ENCODE measurements at places on chromosomes 2 and 18.

DNA sequence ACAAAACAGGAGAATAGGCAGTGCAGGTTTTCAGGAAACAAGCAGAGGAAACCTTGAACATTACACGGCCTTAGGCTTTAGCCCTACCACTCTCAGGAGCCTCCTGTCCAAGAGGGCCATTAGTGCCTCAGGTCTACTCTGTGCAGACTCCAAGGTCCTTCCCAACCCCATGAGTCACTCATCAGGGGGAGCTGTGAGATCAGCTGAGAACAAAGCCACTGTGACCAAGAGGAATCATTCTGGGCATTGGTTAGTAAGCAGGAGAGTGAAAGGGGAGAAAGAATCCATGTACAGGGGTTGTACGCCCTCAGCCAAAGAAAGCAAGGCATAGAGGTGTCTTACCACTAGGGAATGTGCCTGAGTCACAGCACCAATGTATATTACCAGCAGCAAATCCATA, 680.3 kb downstream of the DPP10 start:
- no peak for DNase-seq

- no peak for DNase-seq
Observed at GRCh38 chr2:218125626-218126080, at the start of gene CXCR2. Gene CXCR2, plus strand, starts transcription at chr2:218126028. Its CDS starts 8,774 bp downstream, at chr2:218134802.

GRCh38 chr2:675051-675450, 2.2 kb downstream of the TMEM18 start:
- no peak for DNase-seq

DNA sequence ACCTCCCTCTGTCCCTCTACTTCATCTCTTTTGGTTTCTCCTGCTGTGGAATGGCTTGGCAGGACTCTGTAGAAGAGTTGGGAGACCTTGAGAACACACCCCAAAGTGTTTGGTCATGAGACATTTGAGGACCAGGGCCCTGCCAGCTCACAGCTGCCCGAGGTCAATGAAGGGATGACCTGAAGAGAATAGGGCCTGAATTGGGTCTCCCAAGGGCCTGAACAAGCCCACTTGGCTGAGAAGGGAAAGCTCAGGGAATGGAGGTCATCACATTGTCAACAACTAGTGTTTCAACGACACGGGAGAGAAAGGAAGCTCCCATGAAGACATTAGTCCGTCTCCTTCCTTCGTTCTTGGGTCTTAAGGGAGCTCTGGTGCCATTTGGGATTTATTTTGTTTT, 52.8 kb downstream of the TTC32 start:
- no peak for DNase-seq

DNA sequence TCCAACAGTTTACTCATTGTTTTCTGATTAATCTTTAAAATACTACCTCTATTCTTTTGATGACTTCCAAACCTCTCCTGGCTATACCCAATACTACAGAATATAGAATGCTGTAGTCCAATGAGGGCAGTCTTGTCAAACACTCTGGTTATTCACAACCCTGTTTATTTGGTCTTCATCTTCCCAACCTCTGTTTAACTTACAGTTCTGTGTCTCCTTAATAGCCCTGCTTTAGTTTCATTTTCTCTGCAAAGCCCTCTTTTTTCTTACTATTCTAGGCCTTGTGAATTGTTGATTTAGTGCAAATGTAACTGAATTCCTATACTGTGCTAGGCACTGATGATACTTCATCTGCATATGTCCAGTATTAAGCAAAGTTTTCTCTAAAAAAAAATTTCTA, 40.0 kb downstream of the ACVR2A start:
- DNase-seq: no peak

GRCh38 chr2:57567245-57567644, 479.4 kb upstream of the VRK2 start:
- DNase-seq: no peak

- no peak for DNase-seq
Observed at GRCh38 chr2:197673106-197673505, 2.3 kb downstream of the RFTN2 start.

GRCh38 chr18:58870130-58870529, 5.5 kb downstream of the ZNF532 start:
- no peak for DNase-seq

GRCh38 chr2:51695531-51695930, 663.6 kb upstream of the NRXN1 start:
- DNase-seq: no peak
